OCI-M1 (cell line): ENCODE measurements at places on chromosomes 1 and 21.

DNA sequence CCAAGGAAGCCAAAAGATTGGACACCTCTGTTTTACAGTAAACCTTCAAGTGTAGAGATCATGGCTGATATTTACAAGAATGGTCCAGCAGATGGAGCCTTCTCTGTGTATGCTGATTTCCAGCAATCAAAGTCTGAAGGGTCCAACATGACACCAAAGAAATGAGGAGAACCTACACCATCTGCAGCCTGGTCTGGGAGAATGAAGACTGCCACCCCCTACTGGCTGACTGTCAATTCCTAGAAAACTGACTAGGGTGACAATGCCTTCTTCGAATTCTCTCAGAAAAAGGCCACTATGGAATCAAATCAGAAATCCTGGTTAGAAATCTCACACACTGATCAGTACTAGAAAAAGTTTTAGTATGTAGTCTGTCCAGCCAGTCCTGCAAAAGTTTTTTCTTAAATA lies 83.3 kb downstream of the CDC42BPA start:
- DNase-seq: peak; percentile 97

DNA sequence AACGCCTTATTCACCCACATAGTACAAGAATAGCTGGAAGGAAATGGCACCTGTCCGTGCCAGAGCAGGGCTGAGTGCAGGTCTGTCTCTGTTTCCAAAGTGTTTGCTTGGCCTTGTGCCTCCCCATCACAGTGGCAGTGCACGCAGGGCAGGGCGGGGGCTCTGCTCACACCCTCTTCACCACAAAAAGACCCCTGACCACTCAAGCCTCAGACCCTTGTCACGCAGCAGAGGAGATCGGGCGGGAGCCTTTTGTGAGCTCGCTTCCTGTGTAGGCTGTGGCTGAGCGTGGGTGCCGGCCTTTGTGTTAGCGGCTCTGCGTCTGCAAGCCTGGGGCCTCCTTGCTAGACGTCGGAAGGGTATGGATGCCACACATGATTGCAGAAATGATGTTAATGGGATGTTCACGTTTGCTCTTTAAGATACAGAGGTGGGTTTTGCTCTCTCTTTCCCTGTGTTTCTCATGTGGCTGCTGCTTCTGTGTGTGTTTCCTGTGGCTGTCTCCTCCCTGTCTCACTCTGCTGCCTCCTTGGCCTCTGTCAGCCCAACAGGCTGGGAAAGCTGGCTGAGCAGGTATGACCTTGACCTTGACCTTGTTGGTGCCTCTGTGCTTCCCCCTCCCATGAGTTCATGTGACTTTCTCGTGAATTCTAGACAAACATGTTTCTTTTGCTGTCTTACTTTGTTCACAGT lies 45.4 kb downstream of the S100B start:
- no peak for DNase-seq

DNA sequence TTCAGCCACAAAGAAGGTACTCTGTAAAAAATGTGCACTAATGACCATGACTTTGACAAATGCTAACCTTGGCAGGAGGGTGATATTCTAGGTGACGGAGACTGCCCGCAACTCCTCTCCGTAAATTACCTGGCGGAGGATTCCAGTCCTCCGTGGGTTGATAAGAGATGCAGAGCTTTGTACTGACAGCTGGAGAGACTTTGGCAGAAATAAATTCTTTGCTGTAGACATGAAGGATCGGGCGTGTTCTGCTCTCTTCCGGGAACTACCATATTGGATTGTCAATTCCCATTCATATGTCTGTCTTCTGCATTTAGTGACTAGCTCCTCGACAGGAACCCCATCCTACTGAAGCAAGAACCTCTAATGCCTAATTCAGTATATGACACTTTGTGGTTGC lies 158.3 kb upstream of the KAZN start:
- DNase-seq: no peak

GRCh38 chr1:75528001-75528400 lies 82.9 kb downstream of the SLC44A5 start:
- DNase-seq: peak; percentile 63

- DNase-seq: peak; percentile 66
These were observed 62.4 kb downstream of the CD247 start for GRCh38 chr1:167455786-167456446.

GRCh38 chr1:114154963-114155322 lies 1.3 kb upstream of the SYT6 start:
- no peak for DNase-seq

DNA sequence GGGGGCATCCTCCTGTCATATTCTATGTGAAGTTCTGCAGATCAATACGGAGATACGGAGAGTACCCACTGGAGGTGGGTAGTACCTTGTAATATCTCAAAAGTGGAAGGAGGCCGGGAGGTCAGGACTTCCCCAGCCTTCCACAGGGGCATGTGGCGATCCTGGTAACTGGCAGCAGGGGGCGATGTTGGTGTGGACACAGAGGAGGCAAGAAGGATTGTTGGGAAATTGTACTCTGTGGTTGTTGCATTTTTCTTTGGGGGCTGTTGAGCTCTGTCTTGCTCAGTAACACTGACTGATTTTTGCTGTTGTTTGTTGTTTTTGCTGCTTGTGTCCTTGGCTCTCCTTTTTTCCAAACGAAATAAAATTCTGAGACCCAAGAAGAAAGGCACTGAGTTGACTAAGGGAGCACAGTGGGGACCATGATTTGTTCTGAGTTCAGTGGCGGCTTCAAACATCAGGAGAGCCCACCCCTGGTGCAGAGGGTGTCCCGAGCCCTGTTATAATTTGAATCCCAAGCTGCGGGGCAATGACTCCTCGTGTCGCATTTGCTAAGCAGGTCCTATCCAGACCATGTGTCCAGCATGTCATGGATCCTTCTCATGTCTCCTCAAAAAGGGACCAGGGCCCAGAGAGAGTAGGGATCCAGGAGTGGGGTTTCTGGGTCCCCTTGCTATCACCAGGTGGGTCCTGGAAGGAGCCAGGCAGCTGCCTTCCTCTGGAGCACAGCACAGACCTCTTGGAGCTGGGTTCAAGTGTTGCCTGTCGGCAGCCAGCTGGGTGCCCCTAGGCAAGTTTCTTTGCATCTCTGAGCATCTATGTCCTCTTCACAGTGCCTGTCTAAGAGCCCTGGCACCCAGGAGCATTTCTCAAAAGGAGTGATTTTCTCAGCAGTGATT lies 22.8 kb downstream of the LHX4 start:
- DNase-seq: peak; percentile 93

- no peak for DNase-seq
These were observed 334.1 kb upstream of the B3GALT2 start for GRCh38 chr1:193520472-193520871.

GRCh38 chr1:202802998-202803932 lies 5.0 kb downstream of the KDM5B start:
- peak; percentile 52 for DNase-seq

- no peak for DNase-seq
These were observed 454.0 kb upstream of the C1orf87 start for GRCh38 chr1:60527567-60527966.

DNA sequence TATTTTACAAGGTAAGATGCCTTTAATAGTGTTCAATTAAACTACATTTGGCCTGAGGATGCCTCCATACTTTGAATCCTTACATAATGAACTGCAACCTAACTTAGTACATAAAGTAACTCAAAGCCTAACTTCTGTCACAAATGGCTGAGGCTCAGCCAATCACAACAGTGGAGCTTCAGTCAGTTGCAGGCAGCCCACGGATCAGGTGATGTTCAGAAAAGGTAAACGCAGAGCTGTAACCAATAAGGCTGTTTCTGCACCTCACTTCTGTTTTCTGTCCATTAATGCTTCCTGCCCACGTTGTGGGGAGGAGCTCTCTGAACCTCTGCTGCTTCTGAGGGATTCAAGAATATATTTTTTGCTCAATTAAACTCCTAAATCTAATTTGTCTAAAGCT lies 94.8 kb upstream of the KIAA0040 start:
- peak; percentile 46 for DNase-seq

DNA sequence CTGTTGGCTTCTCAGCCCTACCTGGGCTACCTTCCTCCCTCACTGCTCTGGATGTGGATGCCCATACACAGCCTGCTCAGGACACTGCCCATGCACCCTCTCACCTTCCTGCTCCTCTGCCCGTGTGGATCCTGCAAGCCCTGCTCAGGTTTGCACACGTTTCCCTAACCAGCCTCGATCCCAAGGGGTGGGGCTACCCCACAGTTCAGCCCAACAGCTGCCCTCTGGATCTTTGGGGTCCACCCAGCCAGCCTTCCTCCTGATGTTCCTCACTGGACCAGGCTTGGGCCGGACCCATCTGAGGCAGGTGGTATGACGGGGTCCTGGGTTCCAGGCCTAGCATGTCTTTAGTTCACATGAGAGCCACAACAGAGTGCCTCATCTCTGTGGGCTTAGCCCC lies 4.7 kb downstream of the TMEM54 start:
- DNase-seq: no peak

DNA sequence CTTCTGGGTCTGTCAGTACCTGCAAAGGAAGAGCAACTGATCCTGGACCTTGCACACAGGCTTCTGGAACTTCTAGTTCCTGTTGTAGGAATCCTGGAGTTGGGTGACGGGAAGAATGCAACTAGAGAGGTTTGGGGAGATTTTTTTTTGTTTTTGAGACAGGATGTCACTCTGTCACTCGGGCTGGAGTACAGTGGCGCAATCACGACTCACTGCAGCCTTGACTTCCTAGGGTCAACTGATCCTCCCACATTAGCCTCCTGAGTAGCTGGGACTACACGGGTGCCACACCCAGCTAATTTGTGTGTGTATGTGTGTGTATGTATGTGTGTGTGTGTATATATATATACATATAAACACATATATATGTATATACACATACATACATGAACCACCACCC lies 18.8 kb downstream of the ENTREP3 start:
- no peak for DNase-seq

GRCh38 chr21:28828981-28829380 lies 163.7 kb downstream of the LTN1 start:
- DNase-seq: no peak

- no peak for DNase-seq
These were observed 90.5 kb upstream of the JAK1 start for GRCh38 chr1:65056866-65057265.

DNA sequence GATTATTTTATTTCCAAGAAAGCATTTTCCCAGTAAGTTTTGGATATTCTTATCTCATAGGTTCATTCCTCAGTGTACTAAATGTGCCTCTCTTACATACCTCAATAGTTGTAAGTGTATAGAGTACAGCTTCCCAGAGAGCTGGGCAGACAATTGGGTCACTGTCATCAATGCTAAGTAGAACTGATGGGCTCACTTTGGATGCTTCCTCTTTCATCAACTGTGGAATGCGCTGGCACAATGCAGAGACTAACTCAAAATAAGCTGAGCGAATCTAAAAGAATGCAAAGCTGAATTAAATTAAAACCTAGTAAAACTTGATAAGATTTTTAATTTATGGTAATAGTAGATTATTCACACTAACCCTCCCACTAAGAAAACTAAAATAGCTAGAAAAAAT lies 21.5 kb downstream of the LTN1 start:
- DNase-seq: no peak

DNA sequence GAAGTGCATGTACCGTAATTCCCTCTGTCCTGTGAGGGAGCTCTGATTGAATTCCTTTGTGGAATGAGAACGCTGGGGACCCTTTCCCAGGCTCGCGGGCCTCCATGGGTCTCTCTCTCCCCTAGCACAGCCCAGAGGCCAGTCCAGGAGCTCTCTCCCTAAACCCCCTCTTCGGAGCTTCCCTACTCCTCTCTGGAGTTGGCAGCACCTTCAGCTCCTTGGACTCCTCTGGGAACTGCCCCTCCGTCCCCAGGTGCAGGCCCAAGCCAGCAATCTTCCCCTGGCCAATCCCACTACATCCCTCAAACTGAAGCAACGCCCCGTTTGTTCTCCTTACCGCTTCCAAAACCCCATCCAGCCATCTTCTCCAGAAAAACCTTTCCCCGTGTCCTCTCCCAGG lies 10.5 kb upstream of the SYNC start:
- no peak for DNase-seq

GRCh38 chr1:55623311-55623710 lies 408.1 kb upstream of the USP24 start:
- DNase-seq: peak; percentile 3

GRCh38 chr1:239125893-239126292 lies 260.5 kb upstream of the CHRM3 start:
- DNase-seq: no peak

DNA sequence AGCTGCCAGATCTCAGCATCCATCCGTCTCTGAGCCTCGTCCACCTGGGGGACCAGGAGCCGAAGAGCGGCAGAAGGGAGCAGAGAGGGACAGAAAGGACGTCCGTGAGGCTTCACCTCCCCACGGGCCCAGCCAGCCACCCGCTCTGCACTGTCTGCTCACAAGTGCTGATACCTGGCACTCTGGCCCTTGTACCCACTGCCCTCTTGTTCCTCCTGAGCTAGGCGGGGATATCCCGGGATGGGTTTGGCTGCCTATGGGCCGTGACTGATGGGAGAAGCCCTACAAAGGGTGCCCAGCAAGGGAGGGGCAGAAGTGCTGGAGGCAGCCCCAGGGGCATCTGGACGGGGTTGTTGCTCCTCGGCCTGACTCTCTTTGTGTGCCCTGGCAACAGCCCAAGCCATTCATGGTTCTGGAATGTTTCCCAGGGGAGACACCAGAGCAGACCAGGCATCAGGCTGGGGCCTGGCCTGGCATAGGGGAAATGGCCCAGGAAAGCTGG lies 57.6 kb downstream of the LDLRAD2 start:
- no peak for DNase-seq

GRCh38 chr1:28470146-28470545 lies 35.7 kb upstream of the RCC1 start:
- DNase-seq: no peak

DNA sequence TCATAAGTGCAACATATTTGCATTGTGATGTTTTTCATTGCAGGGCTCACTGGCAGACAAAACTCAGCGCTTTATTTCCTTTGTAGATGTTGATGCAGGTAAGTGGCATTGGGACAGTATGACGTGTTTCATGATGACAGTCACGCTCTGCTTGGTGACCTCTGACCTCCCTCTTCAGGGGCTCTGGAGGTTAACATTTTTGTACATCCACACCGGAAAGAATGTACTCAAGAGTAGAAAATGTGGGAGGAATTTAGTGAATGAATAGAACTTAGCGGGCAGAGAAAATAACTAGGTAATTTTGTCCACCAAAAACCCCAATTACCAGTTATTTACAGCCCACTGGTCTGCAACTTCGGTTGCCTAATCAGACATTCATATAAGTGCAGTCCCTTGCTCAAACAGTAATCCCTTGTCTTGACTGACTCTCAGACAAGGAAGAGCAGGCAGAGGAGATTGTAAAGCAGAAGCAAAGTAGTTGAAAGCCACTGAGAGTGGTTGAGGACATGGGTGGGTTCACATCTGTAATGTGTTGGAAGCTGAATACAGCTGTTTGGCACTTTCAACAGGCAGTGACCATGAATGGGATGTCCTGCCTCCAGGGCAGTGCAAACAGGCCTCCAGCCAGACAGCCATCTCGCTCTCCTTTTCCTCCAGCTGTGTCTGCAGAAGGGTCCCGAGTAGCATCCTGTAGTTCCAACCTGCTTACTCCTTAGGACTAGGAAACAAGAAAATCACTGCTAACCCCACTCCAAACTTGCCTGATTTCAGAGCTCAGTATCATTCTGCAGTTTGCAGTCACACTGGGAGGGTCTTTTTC lies 188.9 kb downstream of the NRIP1 start:
- DNase-seq: no peak

GRCh38 chr1:5779608-5780323 lies 212.5 kb downstream of the NPHP4 start:
- DNase-seq: no peak
